NCI-H1092 (cell line): ENCODE measurements at places on chromosomes 16 and 17.
A peak's percentile ranks its signal among the peaks of the same experiment; 100 is the strongest.

- no peak for DNase-seq
These were observed 36.7 kb downstream of the ARSG start for GRCh38 chr17:68327823-68328557.

DNA sequence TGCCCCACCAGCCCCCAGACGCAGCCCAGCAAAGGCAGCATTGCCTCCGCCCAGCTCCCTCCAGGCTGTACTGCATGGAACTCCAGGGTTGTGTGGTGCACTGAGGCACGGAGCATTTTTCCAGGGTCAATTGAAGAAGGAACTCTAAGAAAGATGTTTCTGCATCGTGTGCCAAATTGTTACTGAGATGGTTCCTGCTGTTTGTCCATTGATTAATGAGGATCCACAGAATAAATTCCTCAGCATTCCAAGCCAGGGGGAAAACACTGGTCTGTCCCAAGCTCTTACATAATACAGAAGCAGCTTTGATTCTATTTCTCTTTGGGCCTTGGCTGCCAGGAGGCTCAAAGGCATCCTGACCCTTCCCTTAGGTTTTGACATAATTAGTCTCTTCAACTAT is 80.9 kb downstream of the ZNF423 start:
- DNase-seq, result no peak

DNA sequence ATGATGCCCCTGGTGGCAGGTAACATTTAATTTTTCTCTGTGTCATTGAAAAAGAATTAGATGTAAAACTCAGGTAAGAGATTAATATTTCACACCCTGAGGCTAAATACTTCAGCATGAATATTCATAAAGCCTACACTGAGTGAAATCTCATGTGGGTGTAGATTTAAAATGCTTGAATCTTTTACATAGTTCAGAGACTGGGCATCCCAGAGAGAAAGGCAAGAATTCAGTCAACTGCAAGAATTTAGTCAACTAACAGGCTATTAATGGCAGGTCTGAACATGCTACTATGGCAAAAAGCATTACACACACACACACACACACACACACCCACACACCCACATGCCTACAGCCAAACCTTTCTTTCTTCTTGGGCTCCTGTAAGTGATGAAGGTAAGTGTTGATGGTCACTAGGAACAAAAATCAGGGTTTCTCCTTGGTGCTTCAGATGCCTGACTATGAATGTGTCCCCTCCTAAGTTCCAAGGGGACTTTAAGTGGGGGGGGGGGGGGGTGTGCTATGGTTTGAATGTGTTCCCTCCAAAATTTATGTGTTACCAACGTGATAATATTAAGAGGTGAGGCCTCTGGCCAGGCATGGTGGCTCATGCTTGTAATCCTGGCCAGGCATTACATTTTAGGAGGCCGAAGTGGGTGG is 63.7 kb upstream of the PSMD7 start:
- no peak for DNase-seq

- no peak for DNase-seq
These were observed 349.2 kb upstream of the HSBP1 start for GRCh38 chr16:83458612-83459011.

- no peak for DNase-seq
These were observed 24.0 kb downstream of the RNF213 start for GRCh38 chr17:80284631-80285030.

- no peak for DNase-seq
These were observed 11.9 kb upstream of the CYTH1 start for GRCh38 chr17:78793968-78794367.

DNA sequence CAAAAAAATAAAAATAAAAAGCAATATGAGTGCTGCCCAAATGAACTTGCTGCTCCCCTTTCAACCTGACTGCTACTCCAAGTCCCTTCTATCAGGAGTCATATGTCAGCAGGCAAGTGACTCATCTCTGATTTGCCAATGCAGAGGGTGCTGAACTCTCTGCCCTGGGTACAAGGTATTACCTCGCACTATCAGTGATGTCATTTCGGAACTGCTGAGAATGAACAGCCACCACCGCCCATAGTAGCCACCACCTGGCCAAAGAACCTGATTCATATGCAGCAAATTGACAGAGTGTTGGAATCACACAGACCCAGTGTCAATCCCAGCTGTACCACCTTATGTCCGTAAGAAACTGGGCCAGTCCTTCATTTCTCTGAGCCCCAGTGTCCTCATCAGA is 31.2 kb downstream of the LYRM9 start:
- no peak for DNase-seq

- no peak for DNase-seq
These were observed 21.3 kb downstream of the CYLD start for GRCh38 chr16:50763211-50763610.

GRCh38 chr16:67326115-67326471 is 448 bp downstream of the KCTD19 start:
- DNase-seq, result no peak

- DNase-seq, result peak; percentile 31
These were observed 38.4 kb upstream of the ARL4D start for GRCh38 chr17:43360376-43360738.

GRCh38 chr17:4691686-4692085 is 12.3 kb downstream of the PELP1 start:
- DNase-seq, result no peak

DNA sequence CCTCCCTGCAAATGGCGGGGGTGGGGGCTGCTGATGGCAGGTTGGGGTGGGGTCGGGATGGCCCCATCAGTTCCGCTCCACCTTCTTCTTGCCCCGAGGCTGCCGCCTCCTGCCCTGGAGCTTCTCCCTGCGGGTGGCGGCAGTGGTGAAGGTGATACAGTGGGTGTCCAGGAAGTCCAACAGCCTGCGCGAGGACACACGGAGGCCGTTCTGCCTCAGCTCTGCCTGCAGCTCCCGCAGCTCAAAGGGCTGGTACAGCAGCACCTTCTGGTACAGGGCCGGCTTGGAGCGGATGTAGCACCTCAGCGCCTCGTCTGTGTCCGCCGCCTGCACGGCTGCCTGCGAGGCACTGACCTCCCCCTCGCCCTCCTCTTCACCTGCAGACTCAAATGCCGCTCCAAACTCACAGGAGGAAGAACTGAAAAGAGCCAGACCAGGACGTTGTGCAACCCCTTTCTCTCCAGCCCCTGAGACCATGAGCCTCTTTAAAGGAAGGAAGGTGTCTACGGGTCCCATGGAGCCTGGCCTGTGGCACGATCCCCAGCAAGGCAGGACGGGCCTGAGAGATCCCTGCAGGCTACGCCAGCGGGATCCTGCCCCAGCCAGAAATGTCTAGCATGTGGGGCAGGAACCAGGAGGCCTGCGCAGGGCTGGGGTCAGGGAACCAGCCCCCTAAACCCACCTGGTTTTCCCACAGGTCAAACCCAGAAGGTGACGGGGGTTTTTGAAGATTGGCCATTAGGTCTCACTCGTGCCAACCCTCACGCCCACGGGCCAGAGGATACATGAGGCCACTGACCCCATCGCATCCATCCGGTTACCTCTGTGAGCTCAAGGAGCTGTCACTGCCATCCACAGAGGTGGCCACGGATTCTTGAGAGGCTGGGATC is 5.3 kb upstream of the NLRC3 start:
- no peak for DNase-seq
